ENCODE measurements at places on chromosomes 5 and 9.

DNA sequence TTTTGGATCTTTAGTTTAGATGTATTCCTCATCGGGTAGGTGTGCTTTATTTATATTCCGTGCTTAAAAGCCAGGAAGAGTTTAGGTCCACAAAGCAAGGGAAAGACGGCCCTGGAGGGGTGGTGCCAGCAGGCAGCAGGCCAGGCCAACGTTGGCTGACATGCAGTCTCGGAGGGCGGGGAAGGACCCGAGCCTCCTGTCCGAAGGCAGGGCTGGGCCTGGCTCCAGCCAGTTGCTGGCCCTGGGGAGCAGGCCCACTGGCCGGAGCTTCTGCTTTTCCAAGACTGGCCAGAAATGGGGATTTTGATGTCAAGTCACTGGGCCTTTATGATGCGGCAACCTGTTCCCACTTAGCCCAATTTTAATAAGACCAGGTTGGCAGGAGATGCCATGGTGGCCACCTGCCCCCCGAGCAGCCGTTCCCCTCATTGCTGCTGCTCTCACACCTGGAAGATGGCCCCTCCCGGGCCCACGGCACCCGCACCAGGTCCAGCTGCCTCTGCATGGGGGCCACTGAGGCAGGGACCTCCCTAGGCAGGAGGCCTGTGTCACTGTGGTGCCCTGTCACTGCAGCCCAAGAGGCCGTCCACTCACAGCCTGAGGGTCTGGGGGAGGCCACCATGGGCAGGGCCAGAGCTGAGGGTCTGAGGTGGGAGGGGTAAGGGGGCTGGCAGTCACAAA, 23.2 kb downstream of the LPCAT1 start:
- DNase-seq, result no peak

- no peak for DNase-seq
Measured at GRCh38 chr9:21800931-21801682, 1.3 kb upstream of the MTAP start.

DNA sequence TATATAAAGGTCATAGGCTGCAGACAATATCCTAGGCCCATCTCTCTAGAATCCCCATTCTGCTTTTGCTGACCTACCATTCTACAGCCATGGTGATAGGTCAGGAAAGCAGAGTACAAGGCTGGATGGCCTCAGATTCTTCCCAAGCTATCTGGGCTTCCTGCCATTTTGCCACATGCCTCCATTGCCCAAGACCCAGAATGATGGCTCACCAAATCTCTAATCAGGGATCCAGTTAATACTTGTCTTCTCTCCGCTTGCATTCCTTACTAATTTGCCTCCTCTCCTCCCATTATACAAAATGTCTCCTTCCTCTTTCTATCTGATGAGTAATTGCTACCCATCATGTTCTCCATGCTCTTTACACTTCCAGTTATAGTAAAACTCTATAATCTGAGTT, 22.7 kb upstream of the NDUFS4 start:
- DNase-seq, result no peak

DNA sequence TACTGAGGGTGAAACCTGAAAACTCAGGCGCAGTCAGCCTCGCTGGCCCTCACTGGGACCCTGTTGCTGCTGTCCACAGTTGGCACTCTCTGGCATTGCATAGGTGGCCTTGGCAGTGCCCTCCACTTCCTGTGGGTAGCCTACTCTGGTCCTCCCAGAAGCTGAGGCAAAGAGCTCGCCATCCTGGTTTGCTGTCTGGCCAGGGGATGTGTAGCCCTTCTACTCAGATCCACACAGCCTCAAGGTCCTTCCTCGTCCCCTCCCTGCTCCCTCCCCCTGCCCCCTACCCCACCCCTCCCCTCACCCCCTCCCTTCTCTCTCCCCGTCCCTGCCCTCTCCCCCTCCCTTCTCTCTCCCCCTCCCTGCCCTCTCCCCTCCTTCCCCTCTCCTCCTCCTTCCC, 176.0 kb downstream of the OLFM1 start:
- no peak for DNase-seq

DNA sequence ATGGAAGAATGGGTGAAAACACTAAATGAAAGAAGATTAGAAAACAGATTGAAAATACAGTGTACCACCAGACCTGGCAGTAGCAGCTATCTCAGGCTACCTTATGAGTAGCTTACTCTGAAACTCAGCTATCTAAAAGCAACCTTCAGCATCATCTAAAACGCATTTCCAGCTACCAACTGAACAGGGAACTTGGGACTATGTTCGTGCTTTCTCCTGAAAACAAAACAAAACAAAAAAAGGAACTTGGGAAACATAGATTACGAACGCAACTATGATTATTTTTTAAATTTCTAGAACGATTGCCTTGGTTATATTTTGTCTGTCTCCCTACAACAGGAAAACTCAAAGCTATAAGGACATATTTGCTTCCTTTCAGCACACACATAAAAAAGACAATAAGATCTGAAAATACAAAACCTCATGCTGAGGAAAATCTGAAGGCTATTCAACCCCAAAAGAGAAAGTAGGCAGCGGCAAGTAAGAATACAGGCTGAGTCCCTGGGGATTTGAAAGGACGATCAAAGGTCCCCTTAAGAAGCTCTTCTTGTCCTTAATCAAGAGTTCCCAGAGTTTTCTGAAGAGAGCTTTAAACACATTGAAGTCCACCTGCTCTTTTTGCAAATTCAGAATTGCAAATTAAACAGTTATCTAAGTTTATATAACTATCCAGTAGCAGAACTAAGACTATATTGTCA, 53.4 kb downstream of the OR2K2 start:
- DNase-seq, result no peak

DNA sequence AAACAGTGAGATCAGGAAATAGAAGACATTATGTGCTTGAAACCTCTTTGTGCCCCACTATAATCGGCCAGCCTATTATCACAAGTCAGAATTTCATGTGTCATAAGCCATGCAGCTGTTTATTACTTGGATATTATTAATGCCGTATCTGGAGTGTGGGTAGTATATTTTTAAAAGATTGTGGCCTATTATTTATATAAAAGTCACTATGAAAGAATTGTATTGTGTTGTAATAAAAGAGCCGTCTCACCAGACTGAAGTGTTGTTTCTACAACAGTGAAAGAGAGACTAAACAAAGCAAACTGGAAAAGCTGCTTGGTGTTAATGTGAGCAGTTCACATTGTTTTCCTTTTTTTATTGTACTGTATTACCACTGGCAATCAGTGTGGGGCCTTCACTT, 449.1 kb downstream of the PSAT1 start:
- DNase-seq, result no peak

GRCh38 chr5:140383300-140383699, 18.3 kb upstream of the ANKHD1 start:
- no peak for DNase-seq

DNA sequence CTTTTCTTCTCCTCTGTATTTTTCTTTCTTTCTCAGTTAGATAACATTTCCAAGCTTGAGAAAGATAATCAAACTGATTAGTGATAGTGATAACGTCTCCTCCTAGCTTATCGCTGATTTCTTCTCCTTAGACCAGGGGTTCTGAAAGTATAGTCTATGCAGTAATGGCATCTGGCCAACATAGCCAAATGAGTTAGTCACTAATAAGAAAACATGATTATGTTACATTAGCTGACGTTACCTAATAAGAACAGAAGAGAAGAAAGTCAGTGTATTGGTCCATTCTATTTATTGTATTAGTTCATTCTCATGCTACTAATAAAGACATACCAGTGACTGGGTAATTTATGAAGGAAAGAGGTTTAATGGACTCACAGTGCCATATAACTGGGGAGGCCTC, 111.2 kb downstream of the STRBP start:
- no peak for DNase-seq

- no peak for DNase-seq
Measured at GRCh38 chr5:157648275-157648990, 3.8 kb downstream of the SOX30 start.

DNA sequence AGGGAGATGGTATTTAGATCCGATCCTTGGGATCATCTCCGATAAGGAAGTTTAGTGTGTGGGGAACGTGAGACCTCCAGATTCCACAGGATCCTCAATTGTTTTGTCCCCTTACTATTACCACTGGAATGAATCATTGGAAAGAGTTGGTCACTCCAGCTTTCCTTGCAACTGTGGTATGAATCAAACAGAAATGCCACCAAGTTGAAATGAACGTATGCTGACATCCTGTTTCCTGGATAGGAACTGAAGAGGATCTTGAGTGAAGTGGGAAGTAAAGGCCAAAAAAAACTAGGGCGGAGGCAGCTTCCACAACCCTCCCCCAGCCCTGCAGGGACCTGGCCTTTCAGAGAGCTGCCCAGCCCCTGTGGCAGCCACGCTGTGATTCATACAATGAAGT, 23.9 kb downstream of the IRX1 start:
- DNase-seq, result no peak

DNA sequence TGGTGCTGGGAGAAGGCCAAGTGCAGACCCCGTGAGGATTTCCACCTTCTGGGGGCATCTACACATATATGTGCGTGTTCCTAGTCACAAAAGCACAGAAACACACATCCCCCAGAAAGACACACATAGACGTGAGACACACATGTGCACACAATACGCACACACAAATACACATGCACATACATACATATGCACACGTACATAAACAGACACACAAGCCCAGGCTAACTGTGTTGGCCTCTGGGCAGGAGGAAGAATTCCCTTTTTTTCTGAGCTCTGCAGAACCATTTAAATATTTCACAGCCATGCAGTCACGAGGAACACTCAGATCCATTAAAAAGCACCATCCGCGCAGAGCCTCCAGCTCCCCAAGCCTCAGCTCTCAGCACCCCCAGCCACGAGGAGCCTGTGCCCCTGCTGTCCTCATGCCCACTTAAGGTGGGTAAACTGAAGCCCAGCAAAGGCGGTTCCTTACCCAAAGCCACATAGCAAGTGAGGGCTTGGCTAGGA, 5.3 kb downstream of the NINJ1 start:
- no peak for DNase-seq

GRCh38 chr5:177430972-177431316, 4.5 kb downstream of the GRK6 start:
- no peak for DNase-seq

- DNase-seq, result no peak
Measured at GRCh38 chr5:57338068-57338867, 144.3 kb downstream of the ACTBL2 start.

GRCh38 chr5:35302544-35302943, 72.3 kb upstream of the PRLR start:
- DNase-seq, result no peak

DNA sequence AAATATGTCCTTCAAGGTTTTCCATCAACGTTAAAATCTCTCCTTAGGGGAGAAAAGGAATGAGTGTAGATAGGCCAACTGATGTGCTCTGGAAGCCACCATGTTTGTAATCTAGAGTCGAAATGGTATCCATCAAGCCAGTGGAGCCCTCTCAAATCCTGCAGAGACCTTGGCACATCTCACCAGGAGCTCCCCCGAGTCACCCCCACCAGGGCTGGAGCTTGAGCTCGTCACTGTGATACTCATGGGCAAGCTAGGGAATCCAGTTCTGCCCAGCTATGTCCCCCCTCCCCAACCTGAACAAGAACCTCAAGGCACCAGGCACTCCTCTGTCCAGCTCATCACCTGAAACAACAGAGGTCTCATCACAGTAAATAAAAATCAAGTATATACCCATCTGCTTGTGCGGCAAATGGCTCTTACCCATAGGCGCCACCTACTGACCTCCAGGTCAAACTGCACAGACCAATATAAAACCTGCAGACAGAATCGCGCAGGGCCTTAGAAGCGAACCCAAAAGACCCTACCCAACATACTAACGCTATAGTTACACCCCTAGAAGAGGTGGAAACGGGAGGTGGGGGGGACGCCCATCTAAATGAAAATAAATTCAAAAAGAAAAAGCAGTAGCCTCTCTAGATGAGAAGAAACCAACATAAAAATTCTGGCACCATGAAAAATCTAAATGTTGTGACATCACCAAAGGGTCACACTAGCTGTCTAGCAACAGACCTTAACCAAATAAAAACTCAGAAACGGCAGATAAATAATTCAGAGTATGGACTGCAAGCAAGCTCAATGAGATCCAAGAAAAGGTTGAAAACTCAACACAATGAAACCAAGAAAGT, 75.0 kb downstream of the TTC39B start:
- no peak for DNase-seq

- no peak for DNase-seq
Measured at GRCh38 chr5:37715361-37715760, 124.5 kb downstream of the GDNF start.

DNA sequence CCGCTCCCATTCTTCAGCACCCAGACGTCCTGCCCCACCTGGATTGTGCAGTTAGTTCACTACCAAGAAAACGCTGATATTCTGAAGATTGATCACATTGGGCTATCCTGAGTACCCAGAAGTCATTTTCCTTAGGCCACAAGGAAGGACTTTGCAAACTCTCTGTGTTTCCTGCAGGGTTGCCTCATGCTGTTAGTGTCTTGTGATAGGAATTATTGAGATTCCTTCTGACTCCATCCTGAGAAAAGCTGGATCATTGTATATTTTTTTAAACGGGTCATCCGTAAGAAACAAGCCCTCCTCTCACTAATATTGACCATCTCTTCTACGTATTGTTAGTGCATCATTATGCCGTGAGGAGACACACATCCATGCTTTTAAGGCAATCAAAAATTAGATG, 96.0 kb upstream of the DAPK1 start:
- DNase-seq, result no peak

DNA sequence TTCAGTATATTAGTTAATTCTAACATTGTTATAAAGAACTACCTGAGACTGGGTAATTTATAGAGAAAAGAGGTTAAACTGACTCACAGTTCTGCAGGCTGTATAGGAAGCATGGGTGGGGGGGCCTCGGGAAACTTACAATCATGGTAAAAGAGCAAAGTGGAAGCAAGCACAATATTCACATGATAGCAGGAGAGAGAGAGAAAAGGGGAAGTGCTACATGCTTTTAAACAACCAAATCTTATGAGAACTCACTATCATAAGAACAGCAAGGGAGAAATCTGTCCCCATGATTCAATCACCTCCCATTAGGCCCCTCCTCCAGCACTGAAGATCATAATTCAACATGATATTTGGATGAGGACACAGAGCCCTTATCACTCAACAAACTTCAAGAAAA, 324.9 kb downstream of the ZNF608 start:
- no peak for DNase-seq

DNA sequence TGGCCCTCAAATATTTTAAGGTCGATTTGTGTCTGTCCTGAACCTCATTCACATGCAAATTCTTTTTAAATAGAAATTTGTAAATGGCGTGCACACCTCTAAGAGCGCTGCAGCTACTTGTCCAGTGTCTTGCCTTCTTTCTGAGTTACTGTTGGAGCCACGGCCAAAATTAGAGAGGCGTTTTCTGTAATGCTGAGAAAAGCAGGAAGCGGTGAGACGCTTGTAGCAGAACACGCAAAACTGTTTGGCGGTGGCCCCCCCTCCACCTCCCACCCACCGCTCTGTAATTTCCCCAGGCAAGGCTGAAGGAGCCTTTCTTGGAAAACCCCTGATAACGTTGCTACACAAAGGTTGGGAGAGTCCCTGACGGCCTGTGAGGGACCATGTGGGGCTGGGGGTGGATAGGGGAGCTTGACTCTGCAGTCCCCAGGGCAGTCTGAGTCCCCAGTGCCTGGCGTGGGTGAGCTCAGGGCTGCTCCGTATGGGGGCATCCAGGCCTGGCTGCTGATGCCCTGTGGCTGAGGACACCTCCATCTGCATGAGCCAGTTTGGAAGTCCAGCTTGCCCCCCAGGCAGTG, 96.5 kb downstream of the GADD45G start:
- DNase-seq, result no peak

Data from kidney epithelial cell (primary cell).